Psoas muscle (tissue), 8 donors: ENCODE measurements at places on chromosomes 5 and 9. TPM values are rescaled to one million over a fixed set of nuclear protein-coding genes. Genes with fewer than 3 reads are reported as not detected.

RNF208 gene
- total RNA-seq, result 4.8 TPM

- DNase-seq, result no peak
Observed at GRCh38 chr5:143921525-143922311, 109.8 kb downstream of the HMHB1 start.

SAPCD2 gene
- total RNA-seq, result 0.15 TPM

FBN2 gene
- 0.02 TPM for total RNA-seq

DNA sequence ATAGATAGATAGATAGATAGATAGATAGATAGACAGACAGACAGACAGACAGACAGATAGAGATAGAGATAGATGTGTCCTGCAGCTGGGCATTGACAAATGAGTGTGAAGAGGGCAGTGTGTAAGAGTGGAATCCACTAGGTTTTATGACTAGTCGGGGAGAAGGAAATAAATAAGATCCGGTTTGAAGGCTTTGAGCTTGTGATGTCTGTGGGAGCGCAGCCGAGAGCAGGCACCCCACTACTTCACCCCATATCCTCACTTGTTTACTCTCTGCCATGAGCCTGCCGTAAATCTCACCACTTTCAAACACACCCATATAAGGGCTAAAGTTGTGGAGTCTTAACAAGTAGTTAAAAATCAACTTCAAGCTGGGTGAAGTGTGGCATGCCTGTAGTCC lies 1.4 kb upstream of the SUSD1 start:
- DNase-seq, result no peak

DNA sequence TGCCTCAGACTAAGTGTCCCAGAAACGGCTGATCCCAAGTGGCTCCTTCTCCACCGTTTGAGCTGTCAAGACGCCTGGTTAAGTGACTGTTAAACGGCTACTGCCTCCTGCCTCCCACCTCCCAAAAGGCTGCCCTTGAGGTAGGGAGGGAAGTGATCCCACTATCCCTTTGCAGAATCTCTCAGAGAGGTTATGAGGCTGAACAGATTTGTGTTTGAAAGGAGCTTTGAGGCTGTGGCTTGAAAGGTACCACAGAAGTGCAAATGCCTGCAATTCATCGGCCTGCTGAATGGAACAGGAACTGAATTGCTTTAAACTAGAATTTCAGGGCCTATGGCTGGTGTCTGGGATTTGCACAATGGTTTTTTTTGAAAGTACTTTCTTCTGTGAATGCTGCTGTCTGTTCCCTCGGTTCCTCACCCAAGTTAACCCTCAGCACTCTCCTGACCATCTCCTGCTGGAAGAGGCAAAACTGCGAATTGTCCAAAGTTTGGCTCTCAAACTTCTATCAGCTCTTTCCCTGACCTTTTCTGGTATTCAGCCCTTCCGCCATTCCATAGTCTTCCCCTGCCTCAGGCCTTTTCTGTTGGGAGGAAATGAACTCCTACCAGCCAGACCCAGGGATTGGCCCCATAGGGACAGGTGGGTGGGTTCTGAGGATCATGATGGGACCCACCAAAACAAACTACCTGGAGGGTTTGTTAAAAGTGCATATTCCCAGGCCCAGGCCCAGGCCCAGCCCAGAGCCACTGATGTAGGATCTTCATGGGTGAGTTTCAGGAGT lies 453.3 kb downstream of the KDM4C start:
- DNase-seq, result no peak

DNA sequence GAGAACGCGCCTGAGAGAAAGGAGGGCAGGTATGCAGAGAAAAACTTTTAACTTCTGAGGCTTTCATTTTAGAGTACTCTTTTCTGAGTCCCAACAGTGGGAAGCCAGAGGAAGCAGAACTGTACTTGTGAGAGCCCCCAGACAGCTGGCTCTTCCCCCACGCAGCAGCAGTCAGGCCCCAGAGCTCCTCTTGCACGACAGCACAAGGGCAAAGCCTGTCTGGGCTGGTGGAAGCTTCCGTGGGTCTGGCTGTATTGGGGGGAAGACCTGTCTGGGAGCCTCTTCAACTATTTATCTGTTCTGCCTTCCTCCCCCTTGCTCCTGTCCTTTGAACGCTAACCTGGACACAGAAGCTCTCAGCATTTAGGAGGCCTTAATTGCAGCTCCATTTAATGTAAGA lies 68.2 kb downstream of the THBS4 start:
- no peak for DNase-seq

MTMR12 gene
- 8.9 TPM for total RNA-seq

DNA sequence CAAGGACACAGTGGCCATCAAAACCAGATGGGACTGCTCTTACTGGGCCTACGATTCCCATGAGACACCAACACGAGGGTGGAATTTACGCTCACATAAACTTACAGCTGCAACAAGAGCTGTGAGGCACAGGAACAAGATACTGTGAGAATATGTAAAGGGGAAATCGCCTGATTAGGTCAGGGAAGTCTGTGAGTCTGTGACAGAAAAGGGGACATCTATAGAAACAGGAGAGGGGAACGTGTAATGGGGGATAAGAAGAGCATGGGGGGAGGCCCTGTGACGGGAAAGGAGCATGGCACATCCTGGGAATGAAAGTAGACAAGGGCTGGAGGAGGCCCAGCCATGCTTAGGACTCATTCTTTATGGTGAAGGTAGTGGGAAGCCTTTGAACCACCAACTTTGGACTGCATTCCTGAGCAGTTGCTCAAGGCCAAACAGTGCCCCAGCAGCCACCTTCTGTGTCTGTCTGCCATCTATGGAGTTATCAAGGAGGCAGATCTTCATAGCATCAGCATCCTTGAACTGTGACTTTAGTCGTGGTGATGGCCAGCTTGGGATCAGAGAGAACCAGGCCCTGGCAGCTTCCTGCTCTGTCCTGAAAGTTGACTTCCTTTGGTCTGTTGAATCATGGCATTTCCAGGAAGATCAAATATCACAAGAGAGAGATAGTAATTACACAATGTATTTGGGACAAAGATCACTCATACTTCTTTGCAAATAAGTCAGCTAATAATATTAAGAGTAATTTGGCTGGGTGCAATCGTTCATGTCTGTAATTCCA lies 87.9 kb upstream of the FAM169A start:
- no peak for DNase-seq

RAB3C gene
- total RNA-seq, result 0.42 TPM

- DNase-seq, result no peak
Observed at GRCh38 chr5:40404613-40405012, 275.1 kb upstream of the PTGER4 start.

DNA sequence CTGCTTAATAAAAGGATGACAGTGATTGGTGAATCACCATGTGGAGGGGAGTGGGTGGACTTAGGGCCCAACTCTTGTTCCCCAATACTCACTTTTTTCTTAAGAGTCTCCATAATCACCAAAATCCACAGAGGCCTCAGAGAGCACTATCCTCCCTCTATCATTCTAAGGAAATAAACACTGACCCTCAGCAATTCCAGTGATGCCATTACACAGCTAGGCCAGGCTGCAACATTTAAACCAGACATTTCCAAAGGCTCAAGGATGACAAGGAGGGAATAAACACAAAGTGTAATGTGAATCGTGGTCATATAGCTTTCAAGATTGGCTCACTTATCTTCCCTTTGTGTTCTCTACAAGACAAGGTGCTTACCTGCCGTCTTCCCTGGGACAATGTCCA lies 2.4 kb upstream of the ARSI start:
- DNase-seq, result no peak

- no peak for DNase-seq
Observed at GRCh38 chr5:68027519-68027918, 188.0 kb upstream of the PIK3R1 start.

GRCh38 chr9:93477397-93477796 lies 24.0 kb upstream of the FAM120AOS start:
- DNase-seq, result no peak

DNA sequence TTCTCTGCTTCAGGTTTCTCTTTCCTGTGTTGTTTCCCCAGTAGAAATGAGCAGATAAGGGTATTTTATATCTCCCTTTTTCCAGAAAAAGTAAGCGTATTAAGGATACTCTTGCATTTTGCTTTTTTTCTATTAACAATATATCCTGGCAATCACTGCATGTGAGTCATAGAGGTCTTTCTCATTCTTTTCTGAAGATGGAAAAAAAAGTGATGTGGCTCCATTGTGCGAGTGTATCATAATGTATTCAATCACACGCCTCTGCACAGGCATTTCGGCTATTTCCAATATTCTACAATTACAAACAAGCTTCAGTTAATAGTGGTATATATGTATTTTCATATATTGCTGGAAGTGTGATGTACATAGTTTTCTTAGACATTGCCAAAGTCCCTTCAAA lies 155.9 kb downstream of the MED27 start:
- no peak for DNase-seq

- DNase-seq, result no peak
Observed at GRCh38 chr5:117220730-117221129, 646.1 kb upstream of the SEMA6A start.

CNTFR gene
- 32.3 TPM for total RNA-seq

GRCh38 chr5:142151436-142152383 lies 43.1 kb downstream of the NDFIP1 start:
- no peak for DNase-seq

- no peak for DNase-seq
Observed at GRCh38 chr5:138752341-138752950, 779 bp upstream of the CTNNA1 start.

GRCh38 chr5:144567421-144567780 lies 396.7 kb downstream of the KCTD16 start:
- no peak for DNase-seq

- no peak for DNase-seq
Observed at GRCh38 chr5:56607551-56607950, 207.8 kb upstream of the MAP3K1 start.

- peak; percentile 55 for DNase-seq
Observed at GRCh38 chr9:136721339-136722092, 9.1 kb downstream of the DIPK1B start.

GRCh38 chr5:91224969-91225368 lies 158.1 kb downstream of the ARRDC3 start:
- no peak for DNase-seq

FUBP3 gene
- 16.3 TPM for total RNA-seq

DNA sequence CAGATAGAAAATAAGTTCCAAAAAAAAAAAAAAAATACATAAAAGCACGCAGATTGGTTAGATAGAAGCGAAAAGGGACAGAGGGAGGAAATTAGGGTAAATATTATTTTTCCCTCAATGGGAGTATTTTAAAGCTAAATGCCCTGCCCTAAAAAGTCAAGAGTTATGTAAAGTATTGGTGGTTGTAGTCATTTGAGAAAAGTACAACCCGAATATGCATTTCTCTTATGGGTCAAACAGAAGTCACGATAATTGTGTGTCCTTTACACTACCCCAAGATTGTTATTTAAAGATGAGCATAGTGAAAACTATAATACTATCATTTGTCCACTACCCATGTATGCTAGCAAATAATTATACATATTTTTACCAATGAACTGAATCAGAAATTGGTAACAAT lies 368.7 kb downstream of the NDUFS4 start:
- no peak for DNase-seq

- DNase-seq, result no peak
Observed at GRCh38 chr5:56632199-56632598, 183.2 kb upstream of the MAP3K1 start.

- no peak for DNase-seq
Observed at GRCh38 chr5:168680395-168680794, 101.2 kb upstream of the PANK3 start.

GRCh38 chr9:135468854-135469521 lies 10.6 kb upstream of the PPP1R26 start:
- no peak for DNase-seq

GRCh38 chr5:52811067-52811749 lies 23.5 kb downstream of the ITGA1 start:
- no peak for DNase-seq

LRRC70 gene
- total RNA-seq, result 0.32 TPM

- DNase-seq, result no peak
Observed at GRCh38 chr9:10371824-10372223, 241.0 kb downstream of the PTPRD start.

DNA sequence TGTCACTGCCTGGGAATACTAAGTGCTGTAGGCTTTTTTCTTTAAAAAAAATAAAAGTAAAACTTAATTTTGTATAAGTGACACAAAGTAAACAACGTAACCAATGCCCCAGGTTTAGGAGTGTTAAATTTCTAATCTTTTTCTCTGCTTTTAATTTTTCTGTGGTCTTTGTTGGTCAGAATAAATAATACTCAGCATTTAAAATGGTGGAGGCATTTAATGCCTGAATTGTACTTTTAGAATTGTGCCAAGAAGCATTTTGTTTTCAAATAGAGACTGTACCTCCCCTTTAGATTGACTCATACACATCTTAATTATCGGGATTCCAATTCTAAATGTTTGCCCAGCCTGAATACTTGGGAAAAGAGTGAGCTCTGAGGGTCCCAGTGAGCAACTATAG lies 1.6 kb downstream of the DMXL1 start:
- no peak for DNase-seq

DNA sequence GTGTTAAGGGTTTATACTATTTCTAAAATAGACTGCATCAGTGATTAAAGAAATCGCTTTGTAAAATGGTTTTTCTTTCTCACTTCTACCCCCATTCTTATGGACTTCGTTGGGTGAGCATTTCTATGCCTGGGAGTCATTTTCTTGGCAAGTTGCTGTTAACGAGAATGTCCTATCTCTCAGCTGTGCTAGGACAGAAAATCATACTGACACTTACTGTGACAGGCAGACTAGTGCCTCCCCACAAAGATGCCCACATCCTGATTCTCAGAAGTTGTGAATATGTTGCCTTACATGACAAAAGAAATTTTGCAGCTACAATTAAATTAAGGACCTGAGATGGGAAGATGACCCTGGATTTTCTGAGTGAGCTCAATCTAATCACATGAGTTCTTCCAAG lies 65.1 kb upstream of the NMUR2 start:
- no peak for DNase-seq

DNA sequence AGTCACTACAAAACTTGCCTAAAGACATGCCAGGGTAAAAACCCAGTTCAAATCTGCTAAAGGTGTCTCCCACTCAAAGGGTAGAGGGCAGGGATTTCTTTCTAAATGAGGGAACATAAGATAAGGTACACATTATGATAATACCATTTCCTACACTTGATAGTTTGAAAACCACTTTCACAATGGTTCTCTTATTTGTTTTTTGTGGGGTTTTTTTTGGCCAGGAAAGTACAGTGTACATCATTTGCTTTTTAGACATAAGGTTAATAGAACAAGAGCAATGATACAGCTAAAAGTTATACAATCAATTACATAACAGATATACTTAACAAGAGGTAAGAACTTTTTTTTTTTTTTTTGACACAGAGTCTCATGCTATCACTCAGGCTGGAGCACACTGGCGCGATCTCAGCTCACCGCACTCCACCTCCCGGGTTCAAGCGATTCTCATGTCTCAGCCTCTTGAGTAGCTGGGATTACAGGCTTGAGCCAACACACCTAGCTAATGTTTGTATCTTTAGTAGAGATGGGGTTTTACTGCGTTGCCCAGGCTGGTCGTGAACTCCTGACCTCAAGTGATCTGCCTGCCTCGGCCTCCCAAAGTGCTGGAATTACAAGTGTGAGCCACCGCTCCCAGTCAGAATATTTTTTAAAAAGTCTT lies 48.8 kb upstream of the GLRX start:
- DNase-seq, result no peak

GRCh38 chr5:42361315-42361688 lies 61.9 kb upstream of the GHR start:
- DNase-seq, result no peak
